ENCODE measurements at places on chromosomes 4 and X.

DNA sequence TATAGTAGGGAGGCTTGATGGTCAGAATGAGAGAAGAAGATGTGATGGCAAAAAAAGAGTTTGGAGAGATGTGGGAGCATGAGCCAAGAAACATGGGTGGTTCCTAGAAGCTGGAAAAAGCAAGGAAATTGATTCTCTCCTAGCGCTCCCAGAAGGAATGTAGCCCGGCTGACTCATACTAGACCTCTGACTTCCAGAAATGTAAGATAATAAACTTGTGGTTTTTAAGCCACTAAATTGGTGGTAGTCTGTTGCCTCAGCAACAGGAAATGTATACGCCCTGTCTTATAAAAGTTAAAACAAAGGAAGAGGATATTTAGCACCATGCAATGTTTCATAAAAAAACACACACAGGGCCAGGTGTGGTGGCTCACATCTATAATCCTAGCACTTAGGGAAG, 182.7 kb upstream of the PCDH7 start:
- no peak for DNase-seq

GRCh38 chrX:40383969-40384368, 196.8 kb upstream of the ATP6AP2 start:
- no peak for DNase-seq

- DNase-seq = no peak
Measured at GRCh38 chr4:12036450-12036849, 607.8 kb upstream of the HS3ST1 start.

DNA sequence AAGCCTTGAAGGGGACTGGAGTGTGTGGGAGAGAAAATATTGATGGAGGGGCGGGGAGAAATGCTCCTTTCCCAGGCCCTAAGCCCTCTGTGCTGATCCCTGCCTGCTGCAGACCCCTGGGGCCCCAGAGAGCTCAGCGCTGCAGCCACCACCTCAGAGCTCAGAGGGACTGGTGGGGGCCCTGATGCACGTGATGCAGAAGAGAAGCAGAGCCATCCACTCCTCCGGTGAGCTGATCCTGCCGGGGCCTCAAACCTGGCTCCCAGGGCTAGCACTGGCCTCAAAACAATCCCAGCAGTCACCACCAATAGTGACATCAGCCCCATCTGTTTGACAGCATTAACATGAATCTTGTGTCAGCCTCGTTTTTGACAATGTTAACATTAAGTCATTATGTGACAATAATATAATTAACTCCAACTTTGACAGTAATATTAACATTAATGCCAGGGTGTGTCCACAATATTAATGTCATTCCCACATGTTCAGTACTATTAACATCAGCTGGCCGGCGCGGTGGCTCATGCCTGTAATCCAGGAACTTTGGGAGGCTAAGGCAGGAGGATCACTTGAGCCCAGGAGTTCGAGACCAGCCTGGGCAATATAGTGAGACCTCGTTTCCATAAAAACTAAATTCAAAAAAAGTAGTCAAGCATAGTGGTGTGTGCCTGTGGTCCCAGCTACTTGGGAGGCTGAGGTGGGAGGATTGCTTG, 5.8 kb downstream of the WAS start:
- no peak for DNase-seq

- DNase-seq = no peak
Measured at GRCh38 chrX:76183289-76184049, 10.6 kb downstream of the PBDC1 start.

DNA sequence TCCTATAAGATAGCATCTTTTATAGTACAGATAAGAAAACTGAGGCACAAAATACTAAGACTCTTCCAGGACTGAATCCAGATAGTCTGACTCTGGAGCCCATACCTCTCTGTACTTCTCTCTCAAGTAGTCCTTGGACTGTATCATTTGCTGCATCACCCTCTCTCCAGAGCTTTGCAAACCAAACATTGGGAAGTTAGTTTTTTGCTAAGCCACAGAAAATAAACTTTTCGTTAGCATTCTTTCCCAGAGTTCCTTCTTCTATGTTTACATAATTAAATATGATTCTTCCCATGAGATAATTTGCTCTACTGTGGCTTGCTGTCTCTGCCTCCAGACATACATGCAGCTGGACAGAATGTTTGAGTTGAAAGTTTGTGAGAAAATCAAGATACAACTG, 22.0 kb downstream of the PPEF2 start:
- no peak for DNase-seq

DNA sequence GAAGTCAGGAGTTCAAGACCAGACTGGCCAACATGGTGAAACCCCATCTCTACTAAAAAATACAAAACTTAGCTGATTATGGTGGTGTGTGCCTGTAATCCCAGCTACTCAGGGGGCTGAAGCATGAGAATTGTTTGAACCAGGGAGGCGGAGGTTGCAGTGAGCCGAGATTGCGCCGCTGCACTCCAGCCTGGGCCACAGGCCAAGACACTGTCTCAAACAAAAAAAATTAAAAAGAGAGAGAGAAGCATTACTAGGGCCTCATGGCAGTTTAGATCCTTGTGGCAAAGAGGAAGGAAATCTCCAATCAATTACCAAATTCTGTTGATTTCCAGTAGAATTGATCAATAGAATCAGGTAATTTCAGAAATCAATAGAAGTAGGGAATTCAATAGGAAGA, 16.8 kb upstream of the SLC34A2 start:
- no peak for DNase-seq

GRCh38 chrX:19728915-19729314, 158.5 kb downstream of the SH3KBP1 start:
- no peak for DNase-seq

DNA sequence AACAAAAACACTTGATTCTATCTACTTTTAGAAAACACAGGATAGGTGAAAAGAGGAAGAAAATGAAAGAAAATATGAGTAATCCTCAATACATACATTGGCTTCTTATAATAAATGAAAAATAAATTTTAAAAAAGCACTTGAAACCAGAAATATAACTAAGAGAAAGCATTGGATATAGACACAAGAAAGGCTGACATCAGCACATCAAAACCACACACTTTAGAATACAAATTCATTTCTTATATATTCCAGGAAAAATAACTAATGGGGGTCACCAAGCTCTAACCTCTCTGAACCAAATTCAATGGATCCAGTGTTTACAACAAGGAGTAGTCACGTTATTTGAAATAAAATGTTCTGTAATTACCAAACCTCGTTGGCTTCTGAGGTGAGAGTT, 133.5 kb downstream of the REELD1 start:
- DNase-seq = no peak

- DNase-seq = no peak
Measured at GRCh38 chr4:27692158-27692557, 831.5 kb downstream of the STIM2 start.

- no peak for DNase-seq
Measured at GRCh38 chr4:67468830-67469229, 76.5 kb downstream of the CENPC start.

GRCh38 chr4:182775075-182775474, 142.1 kb downstream of the DCTD start:
- DNase-seq = no peak

DNA sequence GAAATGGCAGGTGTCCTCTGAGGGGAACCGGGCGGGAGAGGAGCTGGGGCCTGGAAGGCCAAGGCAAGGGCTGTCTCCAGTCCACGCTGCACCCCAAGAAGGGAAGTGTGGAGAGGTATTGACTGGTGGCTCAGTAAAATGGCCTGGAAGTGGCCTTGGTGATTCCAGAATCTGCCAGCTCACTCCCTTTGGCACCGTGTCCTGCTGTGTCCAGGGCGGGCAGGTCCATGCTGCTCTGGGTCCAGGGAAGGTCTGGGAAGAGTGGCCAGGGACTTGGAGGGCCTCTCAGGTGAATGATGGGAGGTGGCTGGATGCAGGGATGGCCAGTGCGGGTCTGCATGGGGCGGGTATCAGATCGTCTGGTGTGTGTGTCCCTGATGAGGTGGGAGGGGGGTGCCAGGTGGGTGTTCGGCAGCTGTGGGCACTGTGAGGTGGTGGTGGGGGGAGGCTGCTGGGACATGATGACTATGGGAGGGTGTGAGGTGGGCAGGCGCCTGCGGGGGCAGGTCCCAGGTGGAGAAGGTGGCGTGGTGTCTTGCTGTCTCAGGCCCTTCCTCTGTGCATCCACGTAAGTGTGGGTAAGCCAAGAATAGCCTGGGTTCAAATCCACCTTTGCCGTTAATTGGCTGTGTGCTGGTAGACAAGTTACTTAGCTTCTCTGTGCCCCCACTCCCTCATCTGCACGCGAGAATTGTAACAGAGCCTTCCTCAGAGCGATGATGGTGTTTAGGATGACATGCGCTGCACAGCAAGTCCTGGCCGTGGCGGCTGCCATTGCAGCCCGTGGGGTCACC, 17.7 kb downstream of the RGS12 start:
- no peak for DNase-seq

DNA sequence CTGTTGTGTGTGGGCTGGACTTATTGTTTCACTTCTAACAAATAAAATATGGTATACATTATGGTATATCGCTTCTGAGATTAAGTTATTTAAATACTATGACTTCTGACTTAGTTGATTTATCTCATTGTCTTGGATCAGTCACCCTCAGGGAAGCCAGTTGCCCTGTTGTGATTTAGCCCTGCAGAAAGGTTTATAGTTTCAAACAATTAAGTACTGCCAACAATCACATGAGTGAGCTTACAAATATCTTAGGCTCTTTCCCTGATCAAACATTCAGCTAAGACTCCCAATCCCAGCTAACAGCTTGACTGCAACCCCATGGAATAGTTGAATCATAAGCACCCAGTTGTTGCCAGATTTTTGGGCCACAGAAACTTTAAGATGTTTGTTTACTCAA, 85.4 kb downstream of the MAGEC1 start:
- no peak for DNase-seq

GRCh38 chr4:8595237-8596087, 2.9 kb downstream of the CPZ start:
- no peak for DNase-seq

DNA sequence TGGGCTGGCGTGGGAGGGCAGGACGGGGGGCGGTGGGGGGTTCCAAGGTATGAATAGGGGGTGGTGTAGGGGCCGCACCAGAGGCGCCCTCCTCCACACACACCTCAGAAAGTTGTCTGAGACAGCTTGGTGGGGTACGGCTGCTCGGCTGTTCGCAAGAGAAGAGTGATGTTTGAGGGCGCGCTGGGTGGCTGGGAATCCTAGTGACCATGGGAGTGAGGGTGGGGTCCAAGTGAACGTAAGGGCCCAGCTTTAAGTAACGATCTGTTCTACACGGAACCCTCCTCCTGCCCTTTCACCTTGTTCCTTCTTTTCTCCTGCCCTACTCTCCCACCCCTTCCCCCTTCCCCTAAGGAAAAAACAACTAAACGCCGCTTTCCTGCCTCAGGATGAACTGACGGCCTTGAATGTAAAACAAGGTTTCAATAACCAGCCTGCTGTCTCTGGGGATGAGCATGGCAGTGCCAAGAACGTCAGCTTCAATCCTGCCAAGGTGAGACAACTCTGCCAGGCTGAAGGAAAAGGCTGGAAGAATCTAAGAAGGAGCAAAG, 664 bp downstream of the MED12 start:
- DNase-seq = no peak

DNA sequence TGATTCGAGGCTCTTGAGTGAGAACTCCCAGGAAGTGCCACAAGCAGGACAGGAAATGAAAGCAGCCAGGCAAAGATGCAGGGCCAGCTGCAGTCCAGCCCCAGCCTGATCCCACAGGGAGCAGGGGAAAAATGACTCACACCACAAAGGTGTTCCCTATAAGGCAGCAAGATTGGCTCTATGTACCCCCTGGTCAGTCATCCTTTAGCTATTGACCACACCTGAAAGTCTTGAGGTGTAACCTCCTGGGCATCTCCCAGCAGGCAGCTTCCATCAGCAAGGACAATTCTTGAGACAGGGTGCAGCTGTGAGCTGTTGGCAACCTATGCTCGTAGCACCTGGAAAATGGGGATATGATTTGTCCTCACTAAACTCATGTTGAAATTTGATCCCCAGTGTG, 27.9 kb upstream of the EXOC1L start:
- no peak for DNase-seq

GRCh38 chr4:122847931-122848330, 21.3 kb downstream of the FGF2 start:
- DNase-seq = no peak

DNA sequence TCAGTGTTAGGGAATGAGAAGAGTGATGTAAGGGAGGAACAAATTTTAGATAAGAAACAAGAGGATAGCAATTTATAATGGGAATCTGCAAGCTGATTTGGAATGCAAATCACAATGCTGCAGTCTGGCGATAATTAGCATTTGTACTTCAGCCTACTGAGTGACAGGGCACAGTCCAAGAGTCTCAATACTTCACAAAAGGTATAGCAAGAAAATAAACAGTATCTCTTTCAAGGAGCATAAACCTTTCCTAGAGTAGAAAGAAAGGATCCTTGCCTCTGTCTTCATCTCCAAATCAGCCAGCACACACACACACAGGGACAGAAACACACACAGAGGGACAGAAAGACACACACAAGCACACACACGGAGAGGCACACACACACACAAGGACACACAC, 1.1 kb upstream of the GPM6A start:
- DNase-seq = no peak

- DNase-seq = no peak
Measured at GRCh38 chr4:96913441-96914080, 1073.7 kb downstream of the PDHA2 start.

GRCh38 chrX:47184486-47184885, 9.1 kb upstream of the UBA1 start:
- no peak for DNase-seq

DNA sequence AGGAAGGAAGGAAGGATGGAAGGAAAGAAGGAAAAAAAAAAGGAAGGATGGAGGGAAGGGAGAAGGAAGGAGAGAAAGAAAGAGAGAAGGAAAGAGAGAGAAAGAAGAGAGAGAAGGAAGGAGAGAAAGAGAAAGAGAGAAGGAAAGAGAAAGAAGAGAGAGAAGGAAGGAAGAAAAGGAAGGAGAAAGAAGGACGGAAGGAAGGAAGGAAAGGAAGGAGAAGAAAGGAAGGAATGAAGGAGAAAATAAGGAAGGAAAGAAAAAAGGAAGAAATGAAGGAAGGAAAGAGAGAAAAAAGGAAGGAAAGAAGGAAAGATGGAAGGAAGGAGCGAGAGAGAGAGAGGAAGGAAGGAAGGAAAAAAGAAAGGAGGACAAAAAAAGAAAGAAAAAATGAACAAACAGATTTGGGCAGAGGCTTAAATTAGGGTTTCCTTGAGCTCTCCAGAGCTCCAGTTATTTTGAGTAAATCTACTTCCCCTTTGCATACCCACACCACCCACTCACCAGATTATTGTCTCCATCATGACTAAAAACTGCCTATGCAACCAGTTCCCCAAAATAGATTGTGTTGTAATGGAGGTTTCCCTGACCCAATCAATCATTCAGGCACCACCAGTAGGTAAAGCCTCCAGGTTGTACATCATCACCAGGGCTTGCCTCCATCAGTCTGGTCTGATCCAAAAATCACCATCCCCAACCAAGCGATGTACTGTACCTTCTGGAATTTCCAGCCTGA, 1722.9 kb upstream of the PCDH10 start:
- DNase-seq = no peak

GRCh38 chr4:47704693-47705325, 133.1 kb downstream of the CORIN start:
- DNase-seq = peak; percentile 3

- DNase-seq = no peak
Measured at GRCh38 chrX:47321386-47321785, 49.0 kb upstream of the ZNF157 start.
